ENCODE measurements at places on chromosomes 1 and 21.

- DNase-seq = no peak
These were observed 70.8 kb upstream of the TENT5C start for GRCh38 chr1:117534995-117535467.

- no peak for DNase-seq
These were observed 52.0 kb upstream of the PDC start for GRCh38 chr1:186512698-186513457.

- no peak for DNase-seq
These were observed 425.9 kb downstream of the SMYD3 start for GRCh38 chr1:246081138-246081702.

GRCh38 chr1:96723377-96723776 lies 1.8 kb downstream of the PTBP2 start:
- no peak for DNase-seq

- no peak for DNase-seq
These were observed 36.6 kb downstream of the DOP1B start for GRCh38 chr21:36193200-36193599.

DNA sequence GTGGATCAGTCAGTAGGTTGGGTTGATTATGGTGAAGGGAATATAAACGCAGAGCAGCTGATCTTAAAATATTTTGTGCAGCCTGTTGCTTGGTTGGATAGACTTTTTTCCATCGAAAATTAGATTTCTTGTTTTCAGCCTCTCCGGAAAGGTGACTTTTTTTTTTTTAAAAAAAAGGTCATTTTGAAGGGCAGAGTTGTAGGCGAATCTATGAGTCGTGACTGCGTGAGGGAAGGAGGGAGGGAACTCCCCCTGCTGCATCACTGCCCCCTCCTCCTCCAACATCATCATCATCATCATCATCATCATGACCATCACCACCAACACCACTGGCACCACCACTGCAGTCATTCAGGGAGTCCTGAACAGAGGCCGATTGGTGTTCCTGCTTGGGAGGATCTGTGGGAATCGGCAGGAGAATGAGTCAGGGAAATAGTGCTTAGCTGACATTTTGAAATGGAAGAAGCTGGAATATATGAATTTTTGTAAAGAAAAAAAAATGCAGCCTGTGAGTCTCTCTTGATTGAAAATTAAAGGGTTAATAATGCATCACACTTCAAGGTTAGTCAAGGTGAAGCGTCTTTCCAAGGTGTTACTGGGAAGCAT lies 1.2 kb downstream of the ATP1B1 start:
- no peak for DNase-seq

DNA sequence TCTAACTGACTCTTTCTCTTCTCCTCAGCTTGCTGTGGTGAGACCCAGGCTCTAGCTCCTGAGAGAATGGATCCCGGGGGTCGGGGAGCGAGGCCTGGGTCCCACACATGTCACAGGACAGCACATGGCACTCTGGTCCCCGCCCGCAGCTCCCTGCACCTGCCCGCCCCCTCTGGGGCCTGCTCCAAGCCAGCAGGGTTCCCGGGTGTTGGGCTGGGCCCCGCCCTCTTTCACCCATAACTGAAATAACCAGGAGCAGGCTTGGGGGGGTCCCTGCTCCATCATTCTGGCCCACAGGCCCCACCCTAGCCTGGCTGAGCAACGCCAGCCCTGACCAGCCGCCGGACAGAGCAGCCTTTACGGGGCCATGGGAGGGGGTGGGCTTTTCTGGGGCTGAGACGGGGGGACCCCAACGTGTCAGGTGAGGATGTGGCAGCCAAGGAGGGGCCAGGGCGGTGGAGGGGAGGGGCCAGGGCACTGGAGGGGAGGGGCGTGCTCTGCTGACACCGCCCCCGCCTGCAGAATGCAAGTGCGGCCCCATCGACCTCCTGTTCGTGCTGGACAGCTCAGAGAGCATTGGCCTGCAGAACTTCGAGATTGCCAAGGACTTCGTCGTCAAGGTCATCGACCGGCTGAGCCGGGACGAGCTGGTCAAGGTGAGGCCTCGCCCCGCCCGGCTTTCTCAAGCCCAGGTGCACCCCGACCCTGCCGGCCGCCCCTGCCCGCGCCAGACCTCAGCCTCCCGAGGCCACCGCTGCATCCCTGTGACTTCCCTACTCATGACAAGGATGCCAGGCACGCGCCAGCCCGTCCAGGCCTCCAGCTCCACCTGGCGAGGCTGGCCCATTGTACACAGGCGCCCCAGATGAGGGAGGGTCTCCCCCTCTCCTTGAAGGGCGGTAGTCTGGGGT lies 19.4 kb downstream of the COL6A1 start:
- DNase-seq = no peak

DNA sequence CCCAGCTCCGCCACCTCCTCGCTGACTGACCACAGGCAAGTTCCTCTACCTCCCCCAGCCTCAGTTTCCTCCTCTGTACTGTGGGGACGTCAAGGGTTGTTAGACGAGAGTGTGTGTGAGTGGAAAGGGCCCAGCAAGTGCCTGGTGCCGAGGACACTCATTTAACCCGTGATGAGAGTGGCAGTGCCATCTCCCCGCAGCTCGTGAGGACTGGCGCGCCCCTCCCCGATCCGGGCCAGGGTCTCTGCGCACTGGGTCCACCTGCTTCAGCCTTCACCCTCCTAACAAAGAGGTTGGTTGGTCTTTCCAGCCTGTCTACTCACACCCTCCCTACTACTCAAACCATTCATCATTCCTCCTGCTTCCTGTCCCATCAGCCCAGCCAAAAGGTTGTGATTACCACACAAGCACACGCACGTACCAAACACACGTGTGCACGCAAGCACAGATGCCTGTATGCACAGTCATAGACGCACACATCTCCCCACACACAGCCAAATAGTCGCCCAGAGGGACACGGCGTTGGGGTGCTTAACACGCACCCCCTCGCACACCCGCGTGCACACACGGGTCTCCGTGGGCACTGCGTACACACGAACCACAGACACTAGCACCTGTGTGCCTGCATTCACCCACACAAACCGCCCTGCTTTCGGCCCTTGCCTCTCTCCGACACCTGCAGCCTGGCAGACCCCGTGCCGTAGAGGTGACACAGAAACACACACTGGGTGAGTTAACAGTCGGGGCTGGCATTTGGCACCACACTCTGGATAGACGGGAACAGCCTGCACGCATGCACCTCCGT lies 39.3 kb downstream of the TAS1R2 start:
- no peak for DNase-seq

DNA sequence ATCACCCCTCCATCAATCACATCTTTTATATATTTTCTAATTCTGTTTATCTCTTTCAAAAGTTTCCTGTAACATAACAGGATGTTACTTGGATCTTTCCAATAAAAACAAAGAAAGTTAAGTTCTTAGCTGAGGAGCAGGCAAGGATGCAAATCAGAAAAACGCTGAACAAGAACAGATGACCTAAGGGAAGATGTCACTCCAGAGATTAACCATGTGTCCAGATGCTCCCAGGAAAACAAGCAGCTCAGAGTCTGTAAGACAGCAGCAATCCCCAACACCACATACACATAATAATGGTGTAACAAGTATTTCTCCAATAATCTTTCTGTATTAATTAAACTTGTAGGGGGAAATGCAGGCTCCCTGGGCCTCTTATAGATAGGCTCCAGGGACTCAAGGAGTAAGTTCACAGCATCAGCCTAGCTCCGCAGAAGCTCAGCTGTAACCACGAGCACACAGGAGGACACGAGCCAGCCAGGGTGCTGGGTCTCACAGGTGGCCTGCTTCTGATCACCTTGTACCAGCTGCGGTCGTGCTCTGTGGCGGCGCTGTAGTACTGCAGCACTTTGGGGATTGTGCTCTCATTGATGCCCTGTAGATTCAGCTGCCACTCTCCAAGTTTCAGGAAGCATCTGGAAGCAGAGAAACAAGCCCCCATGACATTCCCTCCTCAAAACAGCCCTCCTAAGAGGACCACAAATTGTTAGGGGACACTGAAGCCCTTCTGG lies 33.1 kb upstream of the EXOSC10 start:
- no peak for DNase-seq

DNA sequence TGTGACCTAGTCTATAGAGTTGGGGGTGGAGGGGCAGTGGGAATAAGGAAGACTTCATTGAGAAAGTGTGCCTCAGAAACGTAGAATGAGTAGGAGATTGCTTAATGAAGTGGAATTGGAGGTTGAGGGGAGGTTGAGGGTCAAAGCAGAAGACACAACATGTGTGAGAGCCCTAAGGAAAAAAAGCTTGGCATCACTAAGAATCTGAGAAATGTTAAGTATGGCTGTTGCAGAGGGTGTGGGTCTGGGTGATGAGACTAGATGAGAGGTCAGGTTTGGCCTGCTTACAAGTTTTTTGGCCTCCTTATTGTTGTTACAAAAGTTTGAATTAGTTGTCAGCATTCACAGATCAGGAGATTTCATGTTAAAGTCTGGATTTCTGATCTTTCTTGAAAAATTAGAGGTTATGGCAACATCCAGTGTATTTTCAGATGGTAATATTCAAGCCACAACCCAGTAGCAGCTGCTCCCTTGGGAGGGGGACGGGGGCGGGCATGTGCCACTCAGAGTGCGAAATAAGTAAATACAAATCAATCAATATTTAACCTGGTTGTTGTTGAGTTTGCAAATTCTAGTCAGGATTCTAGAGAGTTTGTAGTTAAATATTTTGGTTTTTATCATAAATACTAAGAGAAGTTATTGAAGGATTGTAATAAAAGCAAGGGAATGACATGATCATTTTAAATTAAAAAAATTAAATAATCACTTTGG lies 4.3 kb downstream of the MAN1A2 start:
- no peak for DNase-seq

- DNase-seq = no peak
These were observed 242.6 kb downstream of the PTPRU start for GRCh38 chr1:29478879-29479278.

DNA sequence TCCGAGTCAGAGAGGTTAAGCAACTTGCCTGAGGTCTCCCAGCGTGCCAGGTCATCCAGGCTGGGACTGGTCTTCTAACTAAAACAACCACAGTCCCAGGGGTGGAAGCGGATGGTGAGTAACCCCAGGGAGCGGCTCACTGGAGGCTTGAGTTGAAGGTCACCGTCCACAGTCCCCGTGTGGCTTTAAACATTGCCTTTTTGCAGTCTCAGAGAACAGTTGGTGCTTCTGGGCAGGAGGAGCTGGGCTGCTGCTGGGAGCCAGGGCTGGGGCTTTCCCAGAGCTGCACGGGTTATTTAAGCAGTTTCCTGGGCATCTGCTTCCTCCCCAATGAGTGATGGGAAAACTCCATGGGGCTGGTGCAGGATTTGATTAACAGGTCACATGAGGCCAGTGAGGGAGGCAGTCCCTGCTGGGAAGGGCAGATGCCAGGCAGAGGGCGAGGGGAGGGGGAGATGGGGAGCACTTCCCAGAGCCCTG lies 12.3 kb downstream of the ARHGEF10L start:
- no peak for DNase-seq

DNA sequence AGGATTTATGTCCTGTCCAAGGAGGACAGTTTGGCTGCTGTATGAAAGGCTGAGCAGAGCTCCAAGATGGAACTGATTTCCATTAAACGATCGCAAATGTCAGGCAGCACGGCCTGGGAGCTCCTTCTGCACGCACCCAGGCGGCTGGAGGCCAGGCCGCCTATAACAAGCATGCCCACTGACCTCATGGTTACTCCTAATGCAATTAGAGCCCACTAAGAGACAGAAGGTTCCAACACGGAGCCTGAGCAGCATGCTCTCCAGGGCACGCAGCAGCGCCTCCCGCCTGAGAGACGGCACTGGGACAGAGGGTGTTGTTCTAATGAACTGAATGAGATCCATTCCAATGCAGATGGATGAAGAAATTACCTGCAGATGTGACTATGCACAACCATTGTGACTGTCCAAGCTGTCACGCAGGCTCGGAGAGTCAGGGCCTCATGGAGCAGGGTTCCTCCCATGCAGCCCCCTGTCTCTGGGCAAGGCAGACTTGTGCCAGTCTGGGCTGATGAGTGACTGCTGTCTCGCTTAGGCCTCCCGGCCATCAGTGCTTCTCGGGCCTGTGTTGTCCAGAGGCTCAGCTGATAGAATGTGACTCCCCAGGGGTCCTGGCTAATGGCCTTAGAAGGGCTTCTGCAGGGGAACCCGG lies 25.2 kb upstream of the CDCA8 start:
- no peak for DNase-seq

DNA sequence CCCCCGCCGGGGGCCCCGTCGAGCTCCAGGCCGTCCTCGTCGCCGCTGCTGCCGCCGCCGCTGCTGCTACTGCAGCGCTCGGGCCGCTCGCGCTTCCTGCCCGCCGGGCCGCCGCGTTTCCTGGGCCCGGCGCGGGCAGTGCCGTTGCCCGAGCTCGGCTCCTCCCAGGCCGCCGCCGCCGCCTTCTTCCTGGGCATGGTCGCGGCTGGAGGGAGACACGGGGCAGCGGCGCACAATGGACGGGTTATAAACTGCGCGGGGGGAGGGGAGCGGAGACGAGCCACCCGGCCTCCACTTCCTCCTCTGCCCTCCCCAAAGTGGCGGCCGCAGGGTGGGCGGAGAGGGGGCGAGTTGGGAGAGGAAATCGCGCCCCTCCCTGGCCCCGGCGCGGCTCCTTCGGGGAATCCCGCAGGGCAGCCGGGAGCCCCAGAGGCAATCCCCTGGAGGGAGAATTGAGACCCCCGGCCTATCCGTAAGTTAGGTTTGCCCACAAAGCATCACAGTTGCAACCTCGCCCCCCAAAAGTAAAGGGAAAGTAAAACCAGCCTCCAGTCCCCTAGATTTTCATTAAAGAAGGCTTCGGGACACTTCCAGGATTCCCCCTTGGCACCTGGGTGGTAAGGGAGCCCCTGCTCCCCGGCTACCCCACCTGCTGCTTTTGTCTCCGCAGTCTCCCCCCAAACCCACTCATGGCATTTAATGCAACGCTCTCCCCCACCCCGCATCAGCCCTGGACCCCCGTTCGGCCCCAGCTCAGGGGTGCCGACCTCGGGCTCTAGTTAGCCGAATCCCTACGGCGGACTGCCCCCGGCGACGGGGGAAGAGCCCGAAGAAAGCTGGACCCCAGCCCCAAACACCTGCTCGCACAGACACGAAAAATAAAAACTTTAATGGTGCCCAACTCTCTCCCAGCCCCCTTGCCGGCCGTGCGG lies 893 bp downstream of the RCC2 start:
- no peak for DNase-seq

DNA sequence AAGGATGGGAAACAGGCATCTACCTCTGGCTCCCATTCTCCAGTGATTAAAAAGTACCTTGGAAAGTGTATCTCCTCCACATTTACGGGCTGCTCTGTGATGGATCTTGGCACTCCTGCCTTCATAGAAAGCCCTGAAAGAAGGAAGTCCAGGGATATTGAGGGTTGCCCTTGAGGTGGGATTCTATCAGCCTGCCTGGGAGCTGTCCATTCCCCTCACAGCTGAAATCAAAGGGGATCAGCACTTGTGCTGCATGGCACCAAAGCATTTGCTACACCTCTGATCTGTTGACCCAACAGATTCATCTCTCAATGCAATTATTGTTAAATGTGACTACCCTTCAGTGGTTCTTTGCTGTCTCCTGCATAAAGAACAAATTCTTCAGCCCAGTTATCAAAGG lies 442.0 kb upstream of the RUNX1 start:
- DNase-seq = no peak

- DNase-seq = no peak
These were observed 54.6 kb downstream of the CATSPERE start for GRCh38 chr1:244515680-244516079.
